ENCODE measurements at places on chromosomes 1 and 21.

DNA sequence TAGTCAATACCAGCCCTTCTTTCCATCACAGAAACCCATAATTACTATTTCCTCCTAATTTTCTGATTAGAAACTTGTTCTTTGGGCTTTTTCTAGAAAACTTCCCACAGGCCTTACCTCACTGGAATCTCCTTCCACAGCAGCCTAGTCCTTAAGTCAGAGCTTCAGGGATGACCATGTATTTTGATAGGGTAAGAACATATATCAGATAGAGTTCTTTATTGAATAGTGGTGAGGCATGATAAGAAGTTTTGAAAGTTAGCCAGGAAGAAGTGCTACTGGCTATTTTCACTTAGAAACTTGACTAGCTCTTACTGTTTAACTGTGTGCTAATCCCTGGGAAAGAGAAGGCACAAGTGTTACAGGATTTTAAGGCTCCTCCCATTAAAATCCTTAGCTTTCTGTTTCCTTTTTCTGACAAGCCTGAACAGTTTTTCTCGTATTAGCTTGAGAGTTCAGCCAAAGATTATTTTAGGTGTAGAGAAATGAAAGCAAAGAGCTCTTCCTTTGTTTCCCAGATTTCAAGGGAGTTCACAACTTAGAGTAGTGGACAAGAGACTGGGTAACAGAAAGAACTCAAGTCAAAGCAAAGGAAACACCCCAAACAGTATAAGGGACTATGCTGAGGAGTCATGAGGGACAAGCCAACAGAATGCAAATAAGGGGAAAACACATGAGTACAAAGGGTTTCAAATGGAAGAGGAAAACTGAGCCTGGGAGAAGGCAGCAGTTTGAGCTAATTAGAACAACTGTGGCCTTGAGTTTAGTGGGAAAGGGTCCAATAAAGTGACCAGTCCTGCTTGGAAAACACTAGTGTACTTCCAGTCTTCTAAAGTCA is 37.2 kb upstream of the AIM2 start:
- DNase-seq: no peak

GRCh38 chr21:31142600-31142999 is 104.3 kb upstream of the KRTAP19-8 start:
- DNase-seq: no peak

GRCh38 chr1:110348771-110349170 is 9.6 kb downstream of the RBM15 start:
- DNase-seq: no peak

- DNase-seq: no peak
Observed at GRCh38 chr1:43621386-43621785, 28.6 kb upstream of the KDM4A start.

GRCh38 chr1:162285149-162285561 is 91.5 kb downstream of the SPATA46 start:
- no peak for DNase-seq
